ENCODE measurements at places on chromosomes 6 and 20.

DNA sequence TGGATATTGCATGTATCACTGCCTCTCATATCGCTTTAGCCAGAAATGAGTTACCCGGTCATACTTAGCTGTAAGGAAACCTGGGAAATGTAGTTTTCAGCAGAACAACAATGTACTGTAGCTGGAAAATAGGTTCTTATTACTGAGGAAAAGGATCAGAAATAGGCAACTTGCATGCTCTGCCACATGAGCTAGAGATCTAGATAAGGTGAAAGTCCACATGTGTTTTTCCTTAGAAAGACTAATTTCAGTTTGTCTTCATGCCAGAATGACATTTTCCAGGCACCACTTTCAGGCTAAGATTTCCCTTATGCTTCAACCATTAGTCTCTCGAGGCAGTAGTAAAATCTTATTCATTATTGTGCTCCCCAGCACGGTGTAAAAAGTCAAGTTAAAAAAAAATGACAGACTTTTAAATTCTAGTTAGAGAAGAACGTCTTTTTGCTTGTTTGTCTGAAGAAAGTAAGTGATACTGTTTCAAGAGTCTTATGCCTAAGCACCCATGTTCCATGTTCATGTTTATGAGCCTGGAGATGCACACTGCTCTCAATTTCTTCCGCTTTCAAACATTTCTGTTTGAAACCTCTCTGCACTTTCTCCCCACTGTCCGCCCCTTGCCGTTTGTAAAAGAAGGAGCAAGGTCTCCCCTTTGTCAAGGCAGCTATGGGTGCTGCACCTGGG lies 67.6 kb downstream of the ZNF831 start:
- no peak for DNase-seq

- no peak for DNase-seq
Measured at GRCh38 chr6:32151863-32152768, at the start of gene PRRT1. TSS of gene PRRT1 (minus strand) at chr6:32151939. CDS start at chr6:32151827, 112 bp downstream.

GRCh38 chr20:49561806-49562205 lies 6.1 kb downstream of the PTGIS start:
- no peak for DNase-seq

- no peak for DNase-seq
Measured at GRCh38 chr6:121349596-121349995, 15.3 kb upstream of the TBC1D32 start.

- DNase-seq: no peak
Measured at GRCh38 chr6:5054245-5054873, 30.8 kb upstream of the PPP1R3G start.

- DNase-seq: no peak
Measured at GRCh38 chr6:30063315-30063714, 2.2 kb downstream of the POLR1H start.

DNA sequence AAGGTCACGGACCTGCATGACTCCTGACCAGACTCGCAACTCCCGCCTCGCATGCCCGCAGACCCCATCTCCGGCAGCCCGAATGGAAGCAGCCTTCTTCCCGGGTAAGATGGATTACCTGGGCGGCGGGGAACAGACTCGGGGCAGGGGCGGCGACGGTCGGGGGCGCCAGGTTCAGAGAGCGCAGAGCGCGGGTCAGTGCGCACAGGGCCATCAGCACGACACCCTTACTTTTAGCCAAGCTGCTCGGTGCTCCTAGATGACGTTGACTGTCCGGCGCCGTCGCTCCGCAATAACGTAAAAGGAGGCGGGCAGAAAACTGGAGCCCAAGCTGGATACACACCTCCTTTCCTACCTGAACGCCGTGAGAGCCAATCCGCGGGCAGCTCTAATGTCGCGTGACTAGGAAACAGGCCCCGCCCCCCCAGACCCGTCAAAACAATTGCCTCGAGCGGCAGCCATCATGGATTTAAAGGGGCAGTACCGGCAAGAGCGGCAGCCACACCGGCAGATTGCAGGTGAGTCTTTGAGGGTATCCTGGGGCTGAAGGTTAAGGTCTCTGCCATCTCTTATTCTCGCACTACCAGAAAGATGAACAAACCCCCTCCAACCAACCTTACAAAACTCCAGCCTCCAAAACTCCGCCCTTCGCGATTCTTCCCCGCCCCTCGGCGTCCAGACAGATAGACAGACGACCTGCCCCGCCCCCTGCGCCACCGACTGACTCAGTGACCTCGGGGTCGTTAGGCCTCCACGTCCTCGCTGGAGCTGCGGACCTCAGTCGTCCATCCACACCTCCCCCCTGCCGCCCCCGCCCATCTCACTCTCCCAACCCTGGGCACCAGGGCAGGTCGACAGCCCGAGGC lies at the start of the genes KLC4 and MRPL2:
TSS of gene KLC4 (plus strand) at position 464 of the 866 bp plus-strand sequence. CDS start 1,705 bp downstream, outside the sequence.
TSS of gene MRPL2 (minus strand) at position 267 of the 866 bp plus-strand sequence. CDS start at position 214, 53 bp downstream.
- peak; percentile 99 for DNase-seq

DNA sequence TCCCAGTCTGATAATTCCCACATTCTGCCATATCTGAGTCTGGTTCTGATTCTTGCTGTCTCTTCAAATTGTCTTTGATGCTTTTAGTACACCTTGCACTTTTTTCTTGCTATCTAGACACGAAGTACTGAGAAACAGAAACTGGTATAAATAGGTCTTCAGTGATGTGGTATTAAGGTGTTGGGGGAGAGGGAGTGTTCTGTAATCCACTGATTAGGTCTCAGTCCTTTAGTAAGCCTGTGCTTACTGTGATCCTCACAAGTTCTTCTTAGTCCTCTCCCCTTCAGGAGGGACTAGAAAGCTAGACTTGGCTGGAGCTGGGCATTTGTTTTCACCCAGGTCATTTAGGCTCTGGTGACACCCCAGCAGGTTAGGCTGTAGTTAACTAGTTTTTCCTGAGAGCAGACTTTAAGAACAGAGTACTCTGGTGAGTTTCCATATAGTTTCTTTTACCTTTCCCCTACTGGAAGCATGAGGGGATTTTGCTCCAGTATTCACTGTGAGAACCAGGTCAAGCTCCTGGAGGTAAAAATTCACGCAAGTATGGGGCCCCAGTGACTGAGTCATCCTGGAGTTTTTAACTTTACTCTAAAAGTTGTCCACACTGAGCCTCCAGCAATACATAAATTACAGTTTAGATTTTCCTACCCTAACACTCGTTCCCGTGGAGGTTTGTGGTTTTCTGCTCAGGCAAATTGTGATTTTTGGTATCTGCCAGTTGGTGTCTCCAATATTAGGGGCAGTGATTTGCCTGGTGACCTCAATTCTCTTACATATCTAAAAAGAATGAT lies 154.6 kb downstream of the CDKAL1 start:
- DNase-seq: no peak

DNA sequence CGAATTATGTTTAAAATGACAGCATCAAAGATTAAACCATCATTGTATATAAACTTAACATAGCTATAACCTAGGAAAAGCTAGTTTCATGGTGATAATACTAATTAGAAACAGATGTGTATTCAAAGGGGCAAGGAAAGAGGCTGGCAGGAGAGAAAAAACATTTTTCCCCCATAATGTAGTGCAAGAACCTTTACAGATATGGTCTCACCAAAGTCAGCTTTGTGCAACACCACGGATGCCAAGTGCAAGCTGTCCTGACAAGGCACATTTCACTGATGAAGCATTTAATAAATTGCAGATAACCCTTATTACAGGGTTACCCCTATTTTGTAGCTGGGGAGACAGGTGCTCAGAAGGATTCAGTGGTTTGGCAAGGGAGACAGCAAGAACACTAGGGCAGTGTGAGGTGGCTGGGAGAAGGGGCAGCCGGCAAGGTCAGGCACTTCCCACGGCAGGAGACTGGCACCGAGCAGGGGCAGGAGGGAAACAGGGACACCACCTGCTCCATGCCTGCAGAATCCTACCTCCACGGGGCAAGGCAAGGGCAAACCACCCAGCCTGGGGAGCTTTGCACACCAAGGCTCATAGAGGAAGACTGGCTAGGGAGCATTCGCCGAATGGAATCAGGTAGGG lies 6.5 kb downstream of the RPS6KA2 start:
- DNase-seq: no peak

- no peak for DNase-seq
Measured at GRCh38 chr20:7702141-7702540, 238.1 kb downstream of the HAO1 start.

DNA sequence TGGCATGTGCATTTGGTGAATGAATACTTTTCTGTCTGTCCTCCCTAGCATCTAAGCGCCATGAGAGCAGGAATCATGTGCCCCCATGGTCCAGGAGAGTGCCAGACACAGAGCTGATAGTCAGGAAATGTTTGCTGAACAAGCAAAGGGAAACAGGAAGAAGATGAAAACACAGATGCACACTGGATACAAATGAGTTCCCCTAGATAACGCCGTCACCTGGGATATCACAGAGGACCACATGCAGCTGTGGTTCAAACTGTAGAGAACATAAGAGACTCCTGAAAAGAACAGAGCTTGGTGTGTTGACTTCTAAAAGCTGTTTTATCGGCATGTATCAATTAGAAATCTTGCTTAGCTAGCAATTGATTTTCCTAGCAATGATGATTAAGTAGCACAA lies 293.7 kb downstream of the BTBD3 start:
- DNase-seq: no peak

GRCh38 chr6:14601490-14601889 lies 483.9 kb downstream of the CD83 start:
- peak; percentile 55 for DNase-seq

DNA sequence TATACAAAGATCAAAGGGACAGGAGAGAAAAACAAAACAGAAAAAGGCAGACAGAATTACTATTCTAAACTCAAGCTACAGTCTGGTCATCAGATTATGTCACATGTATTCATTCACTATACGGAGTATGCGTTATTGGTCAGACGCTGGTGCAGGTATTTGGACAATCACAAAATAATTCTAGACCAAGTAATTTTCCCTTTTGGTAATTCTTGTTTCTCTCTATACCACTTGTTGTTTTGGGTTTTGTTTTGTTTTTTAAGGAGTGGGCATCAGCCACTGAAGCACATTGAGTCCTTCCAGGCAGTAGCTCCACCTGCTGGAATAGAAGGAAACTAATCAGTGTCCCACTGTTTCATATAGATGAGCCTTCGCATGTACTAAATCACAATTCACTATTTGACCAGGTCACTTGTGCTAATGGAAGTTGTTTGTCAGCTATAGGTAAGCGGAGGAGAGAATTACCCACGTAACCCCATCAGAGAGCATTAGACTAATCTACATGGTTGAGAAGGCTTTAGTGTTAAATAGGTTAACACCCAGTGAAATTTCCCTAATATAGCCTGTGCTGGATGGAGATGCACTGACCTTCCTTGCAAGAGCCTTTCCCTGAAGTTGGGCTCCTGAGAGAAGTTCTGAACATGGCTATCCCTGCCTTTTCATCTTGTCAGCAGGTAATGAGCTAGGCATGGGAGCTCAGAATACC lies 77.9 kb downstream of the TNFAIP3 start:
- DNase-seq: peak; percentile 50

DNA sequence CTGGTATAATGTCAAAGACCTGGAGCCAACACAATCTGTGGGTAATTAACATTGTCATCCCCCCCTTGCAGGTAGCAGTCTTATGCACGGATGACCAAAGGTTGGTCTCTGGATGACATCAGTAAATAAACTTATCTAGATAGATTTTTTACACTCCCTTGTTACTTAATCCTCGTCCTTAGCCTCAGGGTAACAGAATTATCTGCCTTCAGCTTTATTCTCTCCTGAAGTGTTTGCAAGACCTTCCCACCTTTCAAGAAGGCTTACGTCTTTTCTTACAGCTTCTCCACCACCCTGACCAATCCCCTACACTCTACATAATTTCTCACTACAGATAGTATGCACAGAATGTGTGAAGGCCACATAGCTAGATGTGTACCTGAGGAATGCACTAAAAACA lies 434.8 kb upstream of the HTR1E start:
- DNase-seq: no peak
